ENCODE measurements at places on chromosomes 7 and 10.
A peak's percentile ranks its signal among the peaks of the same experiment; 100 is the strongest.

DNA sequence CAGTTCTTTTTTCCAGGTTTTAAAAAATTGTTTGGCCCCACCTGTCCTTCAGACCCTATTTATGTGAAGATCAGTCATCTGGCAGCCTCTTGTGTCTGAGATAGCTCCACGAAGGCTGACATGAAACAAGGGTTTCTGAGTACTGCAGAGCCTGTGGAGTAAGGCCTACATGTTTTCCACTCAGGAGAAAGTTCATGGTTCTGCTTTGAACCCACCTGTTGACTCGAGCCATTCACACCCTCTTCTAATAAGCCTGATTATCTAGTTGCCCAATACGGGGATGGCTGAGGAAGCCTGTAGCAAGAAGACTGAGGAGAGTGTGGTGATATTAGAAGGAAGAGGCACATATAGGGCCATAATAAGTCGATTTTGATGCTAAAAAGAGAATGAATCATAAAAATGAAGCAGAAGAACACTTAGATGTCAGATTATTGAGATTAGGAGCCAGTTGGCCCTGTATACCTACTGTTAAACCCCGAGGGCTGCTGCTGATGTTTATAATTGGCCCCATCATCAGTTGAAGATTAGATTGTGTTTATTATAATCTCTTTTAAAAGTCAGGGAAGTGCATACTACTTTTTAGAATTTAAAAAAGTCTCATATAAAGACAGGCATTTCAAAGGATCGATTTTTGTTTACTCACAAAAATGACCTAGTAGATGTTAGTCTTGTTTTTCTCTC is 109.4 kb downstream of the CDK14 start:
- no peak for DNase-seq

DNA sequence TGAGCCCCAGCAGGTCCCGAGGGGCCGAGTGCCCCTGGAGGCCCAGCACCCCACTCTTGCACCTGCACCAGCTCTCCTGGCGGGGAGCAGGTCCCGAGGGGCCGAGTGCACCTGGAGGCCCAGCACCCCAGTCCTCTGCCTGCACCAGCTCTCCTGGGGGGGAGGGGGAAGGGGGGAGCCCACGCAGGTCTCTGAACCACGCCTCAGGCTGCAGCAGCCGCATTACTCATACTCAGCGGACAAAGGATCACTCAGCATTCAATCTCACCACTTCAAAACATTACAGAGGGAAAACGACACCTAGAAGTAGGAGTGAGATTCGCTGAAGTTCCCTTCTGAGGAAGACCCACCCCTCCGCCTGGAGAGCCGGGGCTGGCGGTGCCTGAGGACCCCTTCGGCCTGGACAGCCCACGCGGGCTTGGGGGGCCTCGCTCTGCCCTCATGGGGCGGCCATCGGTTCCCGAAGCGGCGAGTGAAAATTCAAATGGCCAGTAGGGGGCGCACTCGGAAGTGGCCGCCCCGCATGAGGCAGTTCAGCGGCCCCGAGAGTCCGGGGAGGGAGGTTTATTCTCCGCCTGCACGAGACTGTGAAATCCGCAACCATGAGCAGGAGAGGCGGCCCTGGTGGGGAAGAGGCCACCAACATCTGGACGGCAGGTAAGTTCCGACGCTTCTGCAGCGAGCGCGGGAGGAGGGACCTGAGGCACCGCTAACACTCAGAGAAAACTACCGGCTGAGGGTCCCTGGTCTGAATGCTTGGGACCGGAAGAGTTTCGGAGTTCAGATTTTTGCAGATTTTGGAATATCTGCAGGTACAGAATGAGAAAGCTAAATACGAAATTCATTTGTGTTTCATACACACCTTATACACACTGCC is 1.1 kb upstream of the GPER1 start:
- DNase-seq, result peak; percentile 55

GRCh38 chr7:405489-406211 is 114.0 kb downstream of the PDGFA start:
- no peak for DNase-seq

- DNase-seq, result no peak
These were observed 1170.0 kb downstream of the XPNPEP1 start for GRCh38 chr10:108753326-108753725.

GRCh38 chr7:42264702-42265101 is 27.7 kb upstream of the GLI3 start:
- no peak for DNase-seq

DNA sequence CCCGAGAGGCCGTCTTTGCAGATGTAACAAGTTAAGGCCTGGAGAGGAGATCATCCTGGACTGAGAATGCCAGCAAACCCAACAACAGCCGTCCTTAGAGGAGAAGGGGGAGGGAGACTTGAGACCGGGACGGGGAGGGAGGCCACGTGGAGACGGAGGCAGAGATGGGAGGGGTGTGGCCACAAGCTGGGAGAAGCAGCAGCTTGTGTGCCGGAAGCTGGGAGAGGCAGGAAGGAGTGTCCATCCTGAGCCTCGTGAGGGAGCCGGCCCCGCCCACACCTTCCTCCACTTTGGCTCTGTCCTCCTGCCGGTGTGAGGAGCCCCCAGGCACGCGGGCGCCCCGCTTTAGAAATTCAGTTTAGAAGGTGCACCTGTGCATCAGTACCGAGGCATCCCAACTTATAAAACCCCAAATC is 95.7 kb downstream of the DNAJB6 start:
- no peak for DNase-seq

Measured in activated CD4-positive, CD25-positive, alpha-beta regulatory T cell (primary cell).